ENCODE measurements at places on chromosomes 7 and 10.

DNA sequence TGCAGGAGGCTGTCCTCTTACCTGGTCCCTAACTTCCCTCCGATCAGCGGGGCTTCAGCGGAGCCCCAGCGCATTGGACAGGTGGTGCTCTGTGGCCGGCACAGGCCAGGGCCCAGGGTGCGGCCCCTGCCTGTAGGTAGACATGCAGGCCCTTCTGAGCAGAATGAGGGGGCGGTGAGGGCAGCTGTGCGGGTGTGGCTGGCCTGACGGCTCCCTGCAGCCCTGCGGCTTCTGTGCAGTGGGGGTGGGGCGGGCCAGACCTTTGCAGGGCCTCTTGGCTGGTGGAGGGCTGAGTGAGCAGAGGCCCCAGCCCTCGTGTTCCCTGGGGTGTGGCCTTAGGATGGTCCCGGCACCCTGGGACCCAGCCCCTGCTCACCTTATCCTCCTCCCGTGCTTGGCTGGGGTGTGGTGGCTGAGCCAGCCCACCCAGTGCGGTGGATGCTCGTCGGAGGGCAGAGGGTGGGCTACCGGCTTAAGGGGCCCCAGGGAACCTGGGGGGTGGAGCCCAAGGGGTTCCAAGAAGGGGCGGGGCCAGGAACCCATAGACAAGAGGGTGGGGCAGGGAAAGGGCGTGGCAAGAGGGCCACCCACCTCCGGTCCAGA is 175.2 kb upstream of the TNRC18 start:
- DNase-seq = no peak

DNA sequence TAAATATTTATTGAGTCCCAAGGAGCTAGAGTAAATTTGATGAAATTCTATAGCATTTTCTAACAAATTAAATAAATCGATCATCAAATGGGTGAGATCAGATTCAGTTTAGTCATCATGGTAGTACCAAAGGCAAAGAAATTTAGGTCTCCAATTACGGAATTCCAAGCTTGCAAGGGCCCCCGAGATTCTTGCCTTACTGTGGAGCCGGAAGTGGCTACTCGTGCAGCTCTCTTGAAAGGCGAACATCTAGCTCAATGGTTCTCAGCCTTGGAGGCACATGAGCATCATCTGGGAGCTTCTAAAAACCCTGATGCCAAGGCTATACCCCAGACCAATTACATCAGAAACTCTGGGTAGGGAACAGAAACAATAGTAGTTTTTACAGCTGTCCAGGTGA is 117.9 kb upstream of the PRR15 start:
- no peak for DNase-seq

- no peak for DNase-seq
Measured at GRCh38 chr10:100828738-100829096, 83.3 kb downstream of the PAX2 start.

DNA sequence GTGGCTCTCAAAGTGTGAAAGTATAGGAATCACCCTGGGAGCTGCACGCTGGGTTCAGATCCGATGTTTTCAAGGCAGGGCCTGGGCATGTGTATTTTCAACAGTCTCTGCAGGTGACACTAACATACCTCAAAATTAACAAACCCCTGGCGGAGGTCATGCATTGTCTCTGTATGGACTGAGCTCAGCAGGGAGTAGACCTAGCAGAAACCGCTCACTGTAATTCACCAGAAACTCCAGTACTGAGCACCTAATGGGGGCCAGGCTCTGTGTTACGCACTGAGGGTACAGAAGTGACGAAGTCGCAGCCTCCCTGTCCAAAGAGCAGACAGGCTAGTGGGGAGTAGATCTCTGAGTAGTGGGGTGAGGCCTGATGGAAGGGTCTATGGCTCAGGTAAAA is 5.6 kb downstream of the STRA8 start:
- DNase-seq = no peak

GRCh38 chr7:35975851-35976454 is 175.1 kb downstream of the SEPTIN7 start:
- no peak for DNase-seq

DNA sequence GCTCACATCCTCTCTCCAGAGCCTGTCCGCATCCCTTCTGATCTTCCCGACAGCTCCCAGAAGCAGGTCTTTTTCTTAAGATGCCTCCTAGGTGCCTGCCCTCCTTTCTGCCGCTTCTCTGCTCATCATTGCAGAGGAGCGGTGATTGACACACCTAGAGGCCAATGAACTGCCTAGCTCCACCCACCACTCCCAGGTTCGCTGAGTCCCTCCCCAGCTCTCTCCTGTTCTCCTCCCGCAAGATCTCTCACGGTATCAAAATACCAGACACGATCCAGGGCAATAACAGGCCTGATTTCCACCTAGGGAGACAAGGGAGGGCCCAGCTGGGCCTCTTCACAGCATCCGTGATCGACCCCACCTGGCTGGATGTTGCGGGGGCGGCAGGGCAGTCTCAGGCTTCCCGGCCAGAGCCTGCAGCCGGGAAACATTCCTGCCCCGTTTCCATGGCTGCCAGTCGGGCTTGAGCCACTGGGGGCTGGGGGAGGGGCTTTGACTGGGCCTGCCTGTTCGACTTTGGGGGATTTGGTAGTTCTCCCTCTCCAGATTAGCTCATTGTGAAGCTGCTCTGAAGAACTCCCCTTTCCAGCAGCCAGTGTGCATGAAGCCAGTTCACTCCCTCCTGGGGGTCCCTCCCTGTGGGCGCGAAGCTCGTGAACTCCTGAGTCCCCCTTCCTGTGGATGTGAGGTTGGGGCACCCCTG is 373.5 kb downstream of the RPS24 start:
- DNase-seq = peak; percentile 46

DNA sequence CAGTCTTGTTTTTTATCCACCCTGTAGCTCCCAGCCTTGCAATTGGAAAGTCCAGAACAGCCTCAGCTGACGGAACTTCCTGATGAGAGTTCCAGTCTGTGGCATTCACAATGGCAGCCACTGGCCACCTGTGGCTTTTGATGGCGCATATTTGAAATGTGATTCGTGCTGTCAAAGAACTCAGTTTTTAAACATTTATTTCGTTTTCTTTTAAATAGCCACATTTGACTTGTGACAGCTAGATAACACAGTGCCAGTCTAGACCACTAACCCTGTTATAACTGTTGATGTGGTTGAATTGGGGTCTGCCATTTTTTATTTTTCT is 97.3 kb downstream of the INPP5A start:
- no peak for DNase-seq

DNA sequence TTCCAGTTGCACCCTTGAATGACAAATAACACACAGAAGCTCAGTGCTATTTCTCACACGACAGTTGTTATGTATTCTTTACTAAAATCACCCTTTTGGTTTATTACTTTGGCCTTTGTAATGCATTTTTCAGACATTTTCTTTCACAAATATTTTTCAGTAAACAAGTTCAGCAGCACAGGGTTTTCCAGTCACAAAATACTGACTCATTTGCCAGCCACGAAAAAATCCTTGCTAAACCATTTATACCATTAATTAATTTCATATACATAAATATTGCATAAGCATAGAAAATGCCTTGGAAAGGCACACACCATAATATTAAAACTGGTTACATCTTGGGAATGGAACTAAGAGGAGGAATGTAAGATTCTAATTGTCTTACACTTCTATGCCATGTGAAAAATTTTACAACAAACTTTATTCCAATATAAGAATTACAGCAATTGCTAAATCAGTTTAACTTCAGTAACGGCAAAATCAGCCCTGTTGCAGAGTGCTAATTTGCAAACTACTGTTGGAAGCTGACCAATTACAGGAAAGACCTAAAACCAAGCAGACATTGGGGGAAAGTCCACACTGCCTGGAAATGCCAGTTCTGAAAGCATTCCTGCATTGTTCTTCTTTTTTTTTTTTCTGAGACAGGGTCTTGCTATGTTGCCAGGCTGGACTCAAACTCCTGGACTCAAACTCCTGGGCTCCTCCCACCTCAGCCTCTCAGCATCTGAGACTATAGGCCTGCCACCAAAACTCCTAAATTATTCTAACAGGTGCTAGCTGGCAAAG is 31.6 kb upstream of the PBLD start:
- DNase-seq = no peak

DNA sequence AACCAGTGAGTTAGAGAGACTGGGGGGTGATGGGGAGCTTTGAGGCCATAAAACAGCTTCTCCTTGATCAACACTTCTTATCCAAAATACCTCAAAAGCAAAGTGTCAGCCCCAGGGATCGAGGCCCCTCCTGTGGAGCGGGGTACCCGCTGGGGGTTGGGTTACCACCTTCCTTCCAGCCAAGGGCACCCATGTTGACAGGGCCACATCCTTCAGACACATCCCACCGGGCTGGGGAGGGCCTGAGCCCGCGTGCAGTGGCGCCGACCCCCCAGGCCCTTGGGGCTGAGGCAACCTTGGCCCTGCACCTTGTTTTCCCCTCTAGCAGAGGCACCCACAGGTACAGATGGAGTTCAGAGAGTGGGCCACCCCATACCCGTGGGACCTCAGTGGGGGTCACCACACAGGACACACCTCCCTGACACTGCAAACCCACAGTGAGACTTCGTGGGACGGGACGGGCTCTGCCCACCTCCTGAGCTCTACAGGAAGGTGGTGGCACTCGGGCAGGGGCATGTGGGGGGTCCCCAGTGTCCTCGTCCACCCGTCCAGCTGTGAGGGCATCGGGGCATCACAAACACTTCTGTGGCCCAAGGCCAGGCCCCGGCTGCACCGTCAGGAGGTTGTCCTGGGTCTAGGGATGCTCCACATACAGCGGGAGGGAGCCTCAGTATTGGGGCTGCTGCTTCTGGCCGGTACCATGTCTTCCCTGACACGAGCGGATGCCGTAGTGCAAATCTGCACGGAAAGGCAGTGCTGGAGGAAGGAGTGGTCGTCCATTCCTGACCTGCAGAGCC is 10.7 kb downstream of the DPYSL4 start:
- no peak for DNase-seq

- no peak for DNase-seq
Measured at GRCh38 chr10:11684717-11685645, 57.2 kb upstream of the ECHDC3 start.

DNA sequence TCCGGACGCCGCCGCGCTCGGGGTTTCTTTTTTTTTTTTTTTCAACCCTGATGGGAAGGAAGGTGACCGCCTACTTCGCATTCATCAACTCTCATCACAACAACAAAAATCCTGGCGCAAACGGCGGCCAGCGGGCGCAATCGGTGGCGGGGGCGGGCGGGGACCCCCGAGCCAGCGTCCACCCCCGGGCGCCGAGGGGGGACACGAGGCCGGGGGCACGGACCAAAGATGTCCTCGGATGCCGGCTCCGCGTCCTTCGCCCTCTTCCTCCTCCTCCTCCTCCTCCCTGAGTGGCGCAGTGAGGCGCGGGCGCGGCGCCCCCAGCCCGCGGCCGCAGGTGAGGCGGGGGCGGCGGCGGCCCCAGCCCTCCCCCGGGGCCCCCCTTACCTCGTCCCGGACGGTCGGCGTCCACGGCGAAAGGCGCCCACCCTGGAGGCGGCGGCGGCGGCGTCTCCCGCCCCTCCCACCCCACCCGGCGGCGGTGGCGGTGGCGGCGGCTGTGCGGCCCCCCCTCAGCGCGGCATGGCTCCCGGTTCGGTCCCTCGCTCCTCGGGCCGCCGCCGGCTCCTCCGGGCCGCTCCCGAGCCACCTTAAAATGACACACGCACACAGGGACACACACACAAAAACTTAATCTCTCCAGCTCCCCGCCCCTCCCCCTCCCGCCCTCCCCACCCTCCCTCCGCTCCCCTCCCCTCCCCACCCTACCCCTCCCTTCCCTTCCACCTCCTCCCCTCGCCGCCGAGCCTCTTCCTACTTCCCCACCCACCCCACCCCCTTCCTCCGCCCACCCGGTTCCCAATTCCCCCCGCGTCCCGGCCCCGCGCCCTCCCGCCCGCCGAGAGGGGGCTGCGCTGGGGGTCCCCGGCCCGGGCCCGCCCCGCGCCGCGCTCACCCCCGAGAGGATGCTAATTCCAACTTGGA is at the start of gene CTBP2:
CTBP2 (minus strand) TSS at position 632 of the 924 bp plus-strand sequence.
- no peak for DNase-seq

DNA sequence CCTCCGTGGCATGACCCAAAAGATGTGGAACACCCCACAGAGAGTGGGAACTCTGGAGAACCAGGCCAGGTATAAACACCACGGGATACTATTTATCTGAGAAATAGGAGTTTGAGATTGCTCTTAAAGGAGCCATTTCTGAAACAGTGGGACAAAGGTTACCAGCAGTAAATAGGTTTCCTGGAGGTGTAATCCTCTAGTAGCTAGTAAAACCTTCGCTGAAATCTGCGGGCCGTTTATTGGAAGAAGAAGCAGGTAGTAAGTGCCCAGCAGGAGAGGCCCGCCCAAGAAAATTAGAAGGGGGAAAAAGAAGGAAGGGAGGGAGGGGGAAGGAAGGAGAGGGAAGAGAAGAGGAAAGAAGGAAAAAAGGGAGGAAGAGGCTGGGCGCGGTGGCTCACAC is 51.6 kb downstream of the CHST3 start:
- DNase-seq = no peak

- DNase-seq = no peak
Measured at GRCh38 chr7:30028749-30029635, 780 bp downstream of the PLEKHA8 start.

Data from NCI-H524 treated with DMSO at 0.1 percent for 48 hours (cell line).